ENCODE measurements at places on chromosomes 7 and 10.

DNA sequence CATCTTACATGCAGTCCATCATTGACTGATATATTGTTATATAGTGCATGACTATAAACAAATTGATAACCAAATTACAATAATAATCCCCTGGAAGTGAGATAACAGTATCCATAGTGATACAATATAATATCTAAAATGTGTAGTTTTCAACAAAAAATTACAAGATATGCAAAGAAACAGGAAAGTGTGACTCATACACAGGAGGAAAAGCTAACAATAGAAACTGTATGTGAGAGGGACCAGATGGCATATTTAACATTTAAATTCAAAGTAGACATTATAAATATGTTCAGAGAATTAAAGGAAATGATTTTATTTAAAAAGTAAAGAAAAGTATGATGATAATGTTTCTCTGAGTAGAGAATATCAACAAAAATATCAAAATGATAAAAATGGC is 8.0 kb downstream of the OR9A2 start:
- no peak for DNase-seq

DNA sequence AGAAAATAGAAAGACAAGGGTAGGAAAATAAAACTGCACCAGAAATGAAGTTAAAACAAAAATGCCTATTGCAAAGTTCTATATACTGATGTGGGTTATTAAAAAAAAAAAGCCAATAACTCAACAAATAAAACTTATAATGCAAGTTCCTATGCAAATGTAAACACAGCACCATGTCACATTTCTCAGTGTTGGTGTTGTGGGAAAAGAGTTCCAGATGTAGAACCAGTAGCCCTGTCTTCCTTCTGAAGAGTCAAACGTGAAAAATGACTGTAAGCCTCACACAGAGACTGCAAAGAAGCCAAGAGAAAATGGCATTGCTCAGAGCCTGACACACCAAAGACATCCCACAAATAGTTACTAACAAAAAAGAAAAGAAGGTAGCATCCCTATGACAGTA is 10.1 kb downstream of the PON2 start:
- DNase-seq = no peak

- no peak for DNase-seq
Observed at GRCh38 chr7:128108641-128109423, 77.6 kb upstream of the LRRC4 start.

DNA sequence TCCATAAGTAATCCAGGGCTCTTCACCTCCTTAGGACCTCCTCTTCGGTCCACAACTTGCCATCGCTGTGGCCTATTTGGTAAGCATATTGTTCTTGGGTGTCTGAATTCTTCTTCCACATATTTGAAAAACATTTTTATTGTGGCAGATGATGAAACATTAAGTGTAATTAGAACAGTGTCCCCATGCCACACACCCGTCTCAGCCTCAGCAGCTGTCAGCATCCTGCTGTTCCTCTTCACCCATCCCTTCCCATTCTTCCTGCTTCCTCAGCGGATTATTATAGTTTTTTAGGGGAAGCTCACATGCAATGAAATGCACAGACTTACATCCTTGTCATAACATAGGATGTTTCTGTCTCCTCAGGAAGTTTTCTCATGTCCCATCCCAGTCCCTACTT is 20.1 kb downstream of the TDRD1 start:
- DNase-seq = no peak

GRCh38 chr10:95474228-95475002 is 86.8 kb downstream of the SORBS1 start:
- DNase-seq = no peak

- DNase-seq = no peak
Observed at GRCh38 chr10:61752111-61753011, 89.6 kb downstream of the CABCOCO1 start.

GRCh38 chr10:113015201-113015600 is 65.2 kb downstream of the TCF7L2 start:
- no peak for DNase-seq

GRCh38 chr10:113232928-113233511 is 283.0 kb downstream of the TCF7L2 start:
- DNase-seq = no peak

DNA sequence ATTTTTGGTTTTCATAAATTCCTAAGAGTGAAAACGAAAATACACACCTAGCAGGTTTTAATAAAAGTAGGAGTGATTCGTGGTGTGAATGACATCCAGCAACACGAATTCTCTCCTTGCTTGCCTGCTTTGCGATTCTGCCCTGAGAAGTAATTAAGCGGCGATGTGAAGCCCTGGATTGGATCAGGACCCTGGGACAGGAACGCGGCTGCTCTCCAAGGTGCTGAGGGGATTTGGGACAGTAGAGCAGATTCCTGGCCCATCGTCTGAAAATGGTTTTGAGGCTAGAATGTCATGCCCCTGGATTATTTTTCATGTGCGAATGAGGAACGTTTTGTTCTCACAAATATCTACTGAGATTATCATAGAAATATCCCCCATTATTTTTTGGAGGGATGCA is 7.8 kb downstream of the NPS start:
- no peak for DNase-seq

GRCh38 chr7:39808796-39809481 is 141.1 kb upstream of the CDK13 start:
- no peak for DNase-seq

DNA sequence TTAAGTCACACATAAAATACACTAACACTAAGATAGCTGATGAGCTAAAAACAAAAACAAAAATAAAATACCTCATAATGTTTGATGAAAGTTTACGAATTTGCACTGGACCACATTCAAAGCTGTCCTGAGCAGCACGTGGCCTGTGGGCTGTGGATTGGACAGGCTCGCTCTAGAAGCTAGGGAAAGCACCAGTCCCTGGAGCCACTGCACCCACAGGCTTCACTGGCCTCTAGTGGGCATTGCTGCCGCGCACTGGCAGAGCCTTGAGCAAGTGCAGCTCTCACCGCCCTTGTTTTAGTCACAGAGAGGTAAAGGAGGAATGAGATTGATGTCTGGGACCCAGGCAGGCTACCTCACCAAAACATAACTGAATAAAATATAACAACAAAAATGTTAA is 67.6 kb downstream of the PAX2 start:
- no peak for DNase-seq

- DNase-seq = no peak
Observed at GRCh38 chr7:22292531-22292930, 64.4 kb downstream of the RAPGEF5 start.

- DNase-seq = peak; percentile 32
Observed at GRCh38 chr10:67818323-67818722, 19.7 kb downstream of the DNAJC12 start.

DNA sequence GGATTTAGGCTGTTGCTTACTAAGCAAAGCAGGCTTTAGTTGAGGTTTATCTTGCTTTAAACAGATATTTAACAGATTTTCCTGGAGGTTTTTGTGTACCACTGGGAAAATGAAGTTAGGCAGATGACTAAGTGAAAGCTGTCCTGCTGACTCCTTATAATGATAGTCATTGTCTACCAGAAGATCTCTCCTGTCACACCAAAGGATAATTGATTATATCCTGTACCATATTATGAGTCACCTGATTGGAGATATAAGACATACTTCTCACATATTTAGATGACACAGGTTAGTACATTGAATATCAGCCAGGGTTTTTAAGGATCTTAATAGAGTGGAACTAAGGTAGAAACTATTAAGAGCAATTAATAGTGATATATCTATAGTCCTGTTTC is 68.4 kb downstream of the PTEN start:
- no peak for DNase-seq

GRCh38 chr10:5402798-5403197 is 1.8 kb downstream of the TUBAL3 start:
- no peak for DNase-seq

GRCh38 chr7:20593501-20593900 is 22.0 kb upstream of the ABCB5 start:
- no peak for DNase-seq

DNA sequence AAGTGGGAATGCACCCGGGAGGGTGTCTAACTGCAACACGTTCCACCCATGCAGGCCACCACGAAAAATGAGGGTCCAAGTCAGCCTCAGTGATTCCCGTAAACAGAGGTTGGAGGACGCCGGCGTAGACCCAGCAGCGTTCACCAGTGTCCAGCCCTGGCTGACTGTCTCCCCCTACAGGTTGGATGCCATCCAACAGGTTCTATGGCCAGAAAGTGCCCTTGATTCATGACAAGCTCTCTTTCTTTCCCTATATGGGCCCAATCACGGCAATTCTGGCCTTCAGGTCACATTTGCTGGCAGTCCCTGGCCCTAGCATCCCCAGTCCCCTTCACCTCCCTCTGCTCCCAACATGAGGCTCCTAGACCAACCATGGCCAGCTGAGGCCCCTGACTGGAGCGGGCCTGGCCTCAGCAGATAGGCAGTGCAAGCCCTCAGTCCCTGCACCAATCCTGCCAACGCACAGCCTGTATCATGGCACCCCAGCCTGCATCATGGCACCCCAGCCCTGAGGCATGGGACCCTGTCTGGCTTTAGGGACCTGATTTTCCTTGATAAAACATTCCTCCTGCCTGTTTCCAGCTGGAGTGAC is 227.4 kb downstream of the GRID1 start:
- DNase-seq = no peak

DNA sequence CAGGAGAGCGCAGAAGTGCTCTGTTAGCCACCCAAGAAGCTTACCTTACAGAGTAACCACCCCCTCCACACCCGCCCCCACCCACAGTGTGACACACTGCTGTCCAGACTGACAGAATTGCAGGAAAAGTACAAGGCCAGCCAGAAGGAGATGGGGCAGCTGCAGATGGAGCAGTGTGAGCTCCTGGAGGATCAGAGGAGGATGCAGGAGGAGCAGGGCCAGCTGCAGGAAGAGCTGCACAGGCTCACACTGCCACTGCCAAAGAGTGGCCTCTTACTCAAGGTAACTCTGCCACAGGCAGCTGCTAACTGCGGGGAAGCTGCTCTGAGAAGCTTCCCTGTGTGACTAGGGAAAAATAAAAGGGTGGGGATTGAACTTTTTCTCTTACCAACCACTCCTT is 17.6 kb downstream of the CCDC136 start:
- no peak for DNase-seq

- no peak for DNase-seq
Observed at GRCh38 chr10:126421756-126422256, 33.5 kb upstream of the ADAM12 start.

DNA sequence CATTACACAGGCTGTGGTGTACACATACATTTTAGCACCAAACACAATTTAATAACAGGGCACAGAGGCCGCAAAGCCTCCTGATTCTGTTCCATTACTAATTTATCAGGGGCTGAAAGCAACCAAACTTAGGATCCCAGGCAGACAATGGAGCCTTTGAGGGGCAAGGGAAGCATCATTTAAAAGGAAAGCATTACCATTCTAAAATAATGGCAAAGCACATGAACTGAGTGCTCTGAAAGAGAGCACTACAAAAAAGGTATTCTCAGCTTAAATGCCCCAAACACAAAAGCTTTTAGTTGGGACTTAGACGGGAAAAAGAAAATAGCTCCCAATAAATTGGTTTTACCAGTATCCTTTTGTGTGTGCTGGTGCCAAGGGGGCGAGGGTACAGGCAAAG is 282.0 kb upstream of the ETV1 start:
- DNase-seq = no peak

DNA sequence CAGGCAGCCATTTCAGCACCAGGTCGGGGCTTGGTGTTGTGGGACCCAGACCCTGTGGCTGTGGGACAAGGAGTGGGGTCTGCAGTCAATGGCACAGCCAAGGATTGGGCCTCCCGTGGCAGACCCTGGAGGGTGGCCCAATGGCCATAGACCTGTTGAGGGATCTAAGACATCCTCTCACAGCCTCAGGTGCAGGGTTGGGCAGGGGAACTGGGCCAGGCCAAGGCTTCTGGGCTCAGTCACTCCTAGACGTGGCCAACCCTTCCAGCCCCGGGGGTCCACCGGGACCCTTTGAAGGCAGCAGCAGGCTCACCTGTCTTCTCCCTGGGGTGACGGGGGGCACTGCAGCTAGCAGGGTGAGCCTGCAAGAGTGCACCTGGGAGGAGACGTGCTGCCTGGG is 45.7 kb upstream of the DPYSL4 start:
- DNase-seq = no peak

GRCh38 chr10:24465891-24466818 is 257.2 kb downstream of the KIAA1217 start:
- DNase-seq = no peak

DNA sequence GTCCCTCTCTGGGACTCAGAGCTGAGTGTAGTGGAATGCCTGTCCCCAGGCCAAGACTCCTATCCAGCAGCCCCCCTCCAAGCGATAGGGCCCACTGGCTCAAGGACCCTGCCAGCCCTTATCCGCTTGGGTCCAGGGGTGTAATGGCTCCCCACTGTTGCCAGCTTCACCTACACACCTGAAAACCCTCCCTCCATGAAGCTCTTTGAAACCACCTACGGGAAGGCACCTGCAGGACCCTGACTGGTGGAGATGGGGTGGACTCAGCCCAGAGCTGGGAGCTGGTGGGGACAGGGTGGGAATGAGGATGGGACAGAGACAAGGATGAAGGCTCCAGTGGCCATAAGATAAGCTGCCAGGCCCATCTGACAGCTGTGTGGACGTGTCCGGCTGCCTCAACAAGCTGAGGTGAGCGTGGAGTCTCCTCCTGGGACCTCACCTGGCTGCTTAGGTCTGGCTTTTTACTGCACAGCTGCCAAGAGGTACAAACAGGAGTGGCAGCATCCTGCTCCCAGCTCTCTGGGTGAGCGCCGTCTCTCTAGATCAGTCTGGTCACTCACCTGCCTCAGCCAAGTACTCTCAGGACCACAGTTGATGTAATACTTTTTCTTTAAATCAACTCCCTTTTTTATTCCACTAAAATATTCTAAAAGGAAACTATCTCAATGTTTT is 41.9 kb downstream of the DRGX start:
- DNase-seq = no peak

GRCh38 chr7:139431459-139431858 is 52.0 kb downstream of the KLRG2 start:
- no peak for DNase-seq

- DNase-seq = no peak
Observed at GRCh38 chr7:31465285-31465684, 48.6 kb upstream of the ITPRID1 start.

DNA sequence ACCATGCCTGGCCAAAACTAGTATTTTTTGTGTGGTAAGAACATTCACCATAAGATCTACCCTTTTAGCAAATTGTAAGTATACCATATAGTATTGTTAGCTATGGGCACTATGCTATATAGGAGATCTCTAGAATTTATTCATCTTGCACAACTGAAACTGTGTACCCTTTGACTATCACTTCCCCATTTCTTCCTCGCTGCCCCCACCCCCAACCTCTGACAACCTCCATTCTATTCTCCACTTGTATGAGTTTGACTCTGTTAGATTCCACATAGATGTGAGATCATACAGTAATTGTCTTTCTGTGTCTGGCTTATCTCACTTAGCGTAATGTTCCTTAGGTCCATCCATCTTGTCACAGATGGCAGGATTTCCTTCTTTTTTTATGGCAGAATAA is 3.6 kb downstream of the CASP7 start:
- DNase-seq = no peak

DNA sequence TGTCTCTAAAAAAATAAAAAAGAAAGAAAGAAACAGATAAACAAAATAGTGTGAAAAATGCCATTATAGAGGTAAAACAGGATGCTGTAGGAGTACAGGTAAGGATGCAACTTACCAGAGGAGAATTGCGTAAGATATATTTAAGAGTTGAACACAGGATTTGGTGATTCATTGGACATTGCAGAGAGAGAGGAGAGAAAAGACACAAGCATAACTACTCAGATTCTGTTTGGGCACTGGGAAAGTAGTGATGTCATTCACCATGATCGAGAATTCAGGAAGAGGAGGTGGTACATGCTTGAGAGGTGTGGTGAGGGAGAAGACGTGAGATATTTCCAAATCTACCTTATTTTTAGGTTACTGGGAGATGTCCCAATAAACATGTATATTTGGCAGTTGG is 97.6 kb downstream of the AASS start:
- DNase-seq = no peak
